ENCODE measurements at places on chromosomes 13 and 19.

DNA sequence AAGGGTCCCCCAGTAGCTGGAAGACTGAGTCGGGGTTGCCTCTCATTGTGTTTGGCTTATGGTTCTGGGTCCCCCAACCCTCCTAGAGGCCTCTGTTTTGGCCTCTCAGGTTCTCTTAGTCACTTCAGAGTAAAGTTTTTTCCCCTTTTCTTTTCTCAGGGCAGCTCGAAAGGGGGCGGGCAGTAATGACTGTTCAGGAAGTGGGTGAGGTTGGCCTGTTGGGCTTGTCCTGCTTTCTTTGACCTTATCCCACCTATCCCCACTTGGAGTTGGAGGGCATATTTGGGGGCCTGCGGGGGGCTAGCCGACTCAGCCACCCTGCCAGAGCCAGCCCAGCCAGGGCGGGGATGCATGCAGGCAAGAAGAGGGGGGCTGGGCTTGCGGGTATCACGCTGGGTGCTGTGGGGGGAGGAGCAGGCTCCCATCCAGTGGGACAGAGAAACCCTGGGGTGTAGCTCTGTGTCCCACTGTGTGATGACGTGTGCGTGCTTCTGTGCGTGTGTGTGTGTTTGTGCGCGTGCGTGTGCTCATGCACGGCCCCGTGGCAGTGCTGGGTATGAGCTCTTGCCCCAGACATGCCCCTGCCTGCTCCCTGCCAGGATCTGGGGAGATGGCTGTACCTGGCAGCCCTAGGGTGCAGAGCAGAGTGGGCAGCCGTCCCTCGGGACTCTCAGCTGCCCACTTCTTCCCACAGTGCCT is 1.4 kb downstream of the CIC start:
- no peak for DNase-seq

DNA sequence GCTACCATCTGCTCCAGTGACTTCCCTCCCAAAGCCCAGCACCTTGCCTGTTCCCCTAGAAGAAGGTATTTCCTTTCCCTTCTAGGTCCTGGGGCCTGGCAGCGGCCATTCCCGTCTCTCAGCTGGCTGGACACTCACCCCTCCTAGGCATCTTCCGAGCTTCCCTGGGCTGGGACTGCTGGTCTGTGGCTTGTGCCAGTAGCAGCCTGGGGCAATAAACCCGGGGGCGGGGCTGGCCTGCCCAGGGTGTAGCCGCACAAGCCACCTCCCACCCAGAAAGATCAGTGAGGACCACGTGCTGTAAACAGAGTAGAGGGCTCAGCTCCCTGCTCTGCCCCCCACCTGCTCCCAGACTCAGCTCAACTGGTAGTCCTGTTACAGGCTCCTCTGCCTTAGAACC is 15.0 kb downstream of the LIPE start:
- no peak for DNase-seq

- DNase-seq: no peak
These were observed 27.1 kb downstream of the ZNF714 start for GRCh38 chr19:21109116-21109515.

DNA sequence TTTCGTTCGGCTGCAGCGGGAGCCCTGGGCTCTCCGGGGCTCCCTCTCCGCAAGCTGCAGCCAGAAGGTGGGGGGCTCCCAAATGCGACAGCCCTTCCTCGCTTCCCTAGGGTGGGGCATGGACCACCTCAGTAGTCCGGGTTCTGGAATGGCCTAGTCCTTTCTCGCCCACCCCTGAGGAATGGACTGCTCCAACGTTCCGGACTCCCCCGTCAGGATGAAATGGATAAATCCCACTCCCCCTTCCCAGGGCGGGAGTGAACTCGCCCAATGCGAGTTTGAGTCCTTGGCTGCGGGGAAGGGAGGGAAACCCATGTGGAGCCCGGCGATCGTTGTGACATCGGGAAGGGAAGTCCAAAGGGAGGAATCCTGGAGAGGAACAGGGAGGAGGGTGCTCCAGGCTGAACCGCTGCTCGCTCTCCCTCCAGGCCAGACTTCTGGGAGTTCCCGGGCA is 5.5 kb downstream of the HRC start:
- DNase-seq: peak; percentile 84

DNA sequence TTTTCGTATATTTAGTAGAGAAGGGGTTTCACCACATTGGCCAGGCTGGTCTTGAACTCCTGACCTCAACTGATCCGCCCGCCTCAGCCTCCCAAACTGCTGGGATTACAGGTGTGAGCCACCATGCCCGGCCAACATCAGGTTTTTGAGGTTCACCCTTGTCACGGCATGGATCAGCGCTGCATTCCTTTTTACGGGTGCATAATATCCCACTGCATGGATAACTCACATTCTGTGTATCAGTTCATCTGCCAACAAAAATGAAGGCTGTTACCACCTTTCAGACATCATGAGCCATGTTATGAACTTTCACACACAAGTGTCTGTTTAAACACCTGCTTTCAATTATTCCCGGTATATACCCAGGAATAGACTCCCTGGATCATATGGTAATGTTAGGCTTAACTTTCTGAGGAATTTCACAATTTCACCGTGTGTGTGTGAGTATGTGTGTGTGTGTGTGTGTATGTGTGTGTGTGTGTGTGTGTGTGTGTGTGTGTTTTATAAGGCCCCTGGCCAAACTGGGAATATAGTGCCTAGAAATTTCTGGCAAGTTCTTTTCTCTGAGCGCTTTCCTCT is 52.2 kb downstream of the AP1M1 start:
- DNase-seq: no peak

DNA sequence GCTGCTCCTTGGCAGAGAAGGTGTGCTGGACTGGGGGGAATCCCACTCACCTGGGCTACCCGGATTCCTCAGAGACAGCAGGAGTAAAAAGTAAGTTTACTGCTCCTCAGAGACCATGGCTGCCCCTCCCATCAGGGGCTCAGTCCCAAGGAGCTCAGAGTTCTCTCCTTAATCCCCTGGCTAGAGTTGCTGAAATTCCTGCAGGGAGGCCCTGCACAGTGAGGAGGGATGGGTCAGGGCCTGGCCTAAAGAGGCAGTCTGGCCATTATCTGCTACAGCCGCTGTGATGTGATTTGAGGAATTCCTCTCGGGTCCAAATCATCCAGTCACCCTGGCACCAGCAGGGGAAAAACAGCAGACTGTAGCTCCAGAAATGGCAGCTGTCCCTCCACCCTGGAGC is 502.5 kb downstream of the PCDH17 start:
- no peak for DNase-seq

DNA sequence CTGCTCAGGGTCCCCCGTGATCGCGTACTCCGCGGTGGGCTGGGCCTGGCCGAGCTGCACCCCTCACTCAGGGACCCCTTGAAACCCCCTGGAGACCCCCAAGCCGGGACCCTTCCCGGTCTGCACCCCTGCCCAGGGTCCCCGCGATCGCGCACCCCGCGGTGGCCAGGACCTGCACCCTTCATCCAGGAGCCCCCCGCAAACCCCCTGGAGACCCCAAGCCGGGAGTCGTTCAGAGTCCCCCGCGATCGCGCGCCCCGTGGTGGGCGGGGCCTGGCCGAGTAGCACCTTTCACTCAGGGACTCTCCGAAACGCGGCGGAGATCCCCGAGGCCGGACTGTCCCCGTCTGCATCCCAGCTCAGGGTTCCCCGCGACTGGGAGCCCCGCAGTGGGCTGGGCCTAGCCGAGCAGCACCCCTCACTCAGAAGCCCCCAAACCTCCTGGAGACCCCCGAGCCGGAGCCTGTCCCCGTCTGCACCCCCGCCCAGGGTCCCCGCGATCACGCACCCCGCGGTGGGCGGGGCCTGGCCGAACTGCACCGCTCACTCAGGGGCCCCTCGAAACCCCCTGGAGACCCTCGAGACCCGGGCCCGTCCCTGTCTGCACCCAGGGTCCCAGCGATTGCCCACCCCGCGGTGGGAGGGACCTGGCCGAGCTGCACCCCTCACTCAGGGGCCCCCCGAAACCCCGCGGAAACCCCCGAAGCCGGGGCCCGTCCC is 748 bp downstream of the LMNB2 start:
- DNase-seq: no peak

GRCh38 chr19:3061182-3062161 is 823 bp downstream of the TLE5 start:
- no peak for DNase-seq

DNA sequence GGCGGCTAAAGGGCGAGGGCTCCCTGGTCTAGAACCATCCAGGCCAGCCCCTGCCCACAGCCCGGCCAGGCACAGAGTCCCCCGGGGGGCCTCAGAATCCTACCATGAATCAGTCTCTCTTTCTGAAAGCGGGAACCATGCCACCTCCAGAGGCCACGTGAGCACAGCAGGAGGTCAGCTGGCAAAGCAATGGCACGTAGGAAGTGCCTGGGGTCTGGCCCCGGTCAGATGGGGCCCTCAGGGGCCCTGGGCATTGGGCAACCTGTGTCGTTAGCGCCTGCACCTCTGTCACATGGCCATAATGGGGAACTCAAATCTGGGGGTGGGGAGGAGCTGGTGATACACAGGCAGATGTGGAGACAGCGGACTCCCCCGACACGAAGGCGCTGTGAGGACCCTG is 8.8 kb downstream of the MFSD12 start:
- no peak for DNase-seq

DNA sequence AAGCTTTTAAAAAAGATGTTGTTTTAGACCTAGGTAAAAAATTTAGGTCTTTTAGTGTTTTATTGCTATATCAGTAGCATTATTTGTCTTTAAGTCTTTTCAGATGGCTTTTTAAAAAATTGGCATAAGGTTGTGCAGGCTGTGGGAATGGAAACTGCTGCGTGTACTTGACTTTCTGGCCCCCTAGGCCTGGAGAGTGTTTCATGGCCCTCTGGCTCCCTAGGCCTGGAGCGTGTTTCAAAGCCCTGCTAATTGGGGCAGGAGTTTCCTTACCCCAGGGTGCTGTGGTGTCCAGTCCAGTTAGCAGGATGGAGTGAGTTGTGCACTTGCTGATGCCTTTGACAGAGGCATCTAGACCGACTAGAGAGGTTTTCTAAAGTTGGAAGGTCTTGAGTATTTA is 23.8 kb downstream of the PRAM1 start:
- no peak for DNase-seq

GRCh38 chr19:56841193-56841543 is 642 bp upstream of the PEG3 start:
- DNase-seq: no peak

DNA sequence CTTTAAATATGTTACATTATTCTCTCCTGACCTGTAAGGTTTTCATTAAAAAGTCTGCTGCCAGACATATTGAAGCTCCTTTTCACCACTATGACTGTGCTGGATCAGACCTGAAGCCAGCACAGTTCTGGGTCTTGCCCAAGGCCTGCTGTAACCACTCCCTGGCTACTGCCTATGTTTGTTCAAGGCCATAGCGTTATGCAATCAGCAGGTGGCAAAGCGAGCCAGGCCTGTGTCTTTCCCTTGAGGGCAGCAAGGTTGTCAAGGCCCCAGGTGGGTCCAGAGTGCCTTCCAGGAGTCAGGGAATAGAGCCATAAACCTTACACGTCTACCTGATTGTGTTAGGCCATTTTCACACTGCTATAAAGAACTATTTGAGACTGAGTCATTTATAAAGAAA is 496.8 kb upstream of the PCDH9 start:
- no peak for DNase-seq

GRCh38 chr13:36428086-36428485 is 4.2 kb upstream of the CCNA1 start:
- no peak for DNase-seq

- no peak for DNase-seq
These were observed 26.1 kb downstream of the EXOC3L2 start for GRCh38 chr19:45218911-45219743.

- peak; percentile 34 for DNase-seq
These were observed 185.2 kb upstream of the SOX1 start for GRCh38 chr13:111881700-111882099.

DNA sequence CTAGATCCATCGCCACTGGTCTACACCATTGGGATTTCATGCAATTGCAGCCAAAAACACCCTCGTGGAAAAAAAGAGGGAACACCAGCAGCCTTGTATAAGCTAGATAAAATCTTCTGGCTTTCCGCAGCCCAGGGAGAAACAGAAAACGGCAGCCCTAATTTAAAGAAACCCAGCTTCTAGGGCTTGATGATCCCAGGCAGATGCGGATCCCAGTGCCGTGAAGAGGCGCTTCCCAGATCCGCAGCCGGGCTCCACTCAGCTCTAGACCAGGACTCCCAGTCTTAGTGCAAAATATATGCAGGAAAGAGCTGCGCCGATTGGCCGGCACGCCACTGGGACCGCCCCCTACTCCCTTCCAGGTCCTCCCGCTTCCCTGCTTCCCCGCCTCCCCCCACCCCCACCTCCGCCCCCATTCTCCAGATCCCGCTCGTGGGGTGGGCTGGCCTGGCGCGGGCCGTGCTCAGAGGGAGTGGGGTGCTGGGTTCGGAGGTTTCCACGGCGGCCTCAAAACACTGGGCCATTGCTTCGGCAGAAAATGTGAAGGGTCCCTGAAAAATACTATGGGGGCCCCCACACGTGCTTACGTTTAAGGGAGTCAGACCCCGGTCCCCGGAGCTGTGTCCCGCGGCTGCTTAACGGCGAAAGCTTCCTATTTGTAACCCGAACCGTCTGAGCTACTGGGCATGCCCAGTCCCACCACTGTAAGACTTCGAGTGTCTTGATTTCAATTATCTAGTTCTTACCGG is 63.1 kb downstream of the SERP2 start:
- peak; percentile 98 for DNase-seq

DNA sequence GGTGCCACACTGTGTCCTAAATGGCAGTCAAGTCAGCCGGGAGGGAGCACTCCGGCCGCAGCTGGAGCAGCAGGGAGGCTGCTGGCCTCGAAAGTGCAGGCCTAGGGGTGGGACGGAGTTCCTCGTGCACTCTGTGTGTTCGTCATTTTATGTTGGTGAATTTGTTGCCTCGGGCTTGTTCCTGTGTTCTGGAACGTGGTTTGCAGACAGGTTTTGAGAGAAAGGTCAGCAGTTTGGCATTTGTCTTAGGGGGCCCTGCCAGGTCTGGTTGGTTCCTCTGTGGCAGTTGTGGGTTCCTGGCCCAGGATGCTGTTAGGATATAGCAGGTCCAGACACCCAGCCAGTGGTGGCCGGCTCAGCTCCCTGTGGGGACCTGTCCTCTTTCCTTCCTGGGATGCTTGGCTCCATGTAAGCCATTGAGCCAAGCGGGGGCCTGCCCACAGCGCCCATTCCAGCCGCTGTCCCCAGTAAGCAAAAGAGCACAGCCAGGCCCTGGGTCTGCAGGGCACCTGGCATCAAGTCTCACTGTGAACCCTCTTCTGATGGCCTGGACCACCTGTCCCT is 30.0 kb downstream of the MPHOSPH8 start:
- no peak for DNase-seq

- DNase-seq: no peak
These were observed 5.7 kb downstream of the SLC25A30 start for GRCh38 chr13:45412274-45413049.

- no peak for DNase-seq
These were observed 2.4 kb downstream of the KLF16 start for GRCh38 chr19:1860821-1861598.
